ENCODE measurements at places on chromosomes 1 and 21.

DNA sequence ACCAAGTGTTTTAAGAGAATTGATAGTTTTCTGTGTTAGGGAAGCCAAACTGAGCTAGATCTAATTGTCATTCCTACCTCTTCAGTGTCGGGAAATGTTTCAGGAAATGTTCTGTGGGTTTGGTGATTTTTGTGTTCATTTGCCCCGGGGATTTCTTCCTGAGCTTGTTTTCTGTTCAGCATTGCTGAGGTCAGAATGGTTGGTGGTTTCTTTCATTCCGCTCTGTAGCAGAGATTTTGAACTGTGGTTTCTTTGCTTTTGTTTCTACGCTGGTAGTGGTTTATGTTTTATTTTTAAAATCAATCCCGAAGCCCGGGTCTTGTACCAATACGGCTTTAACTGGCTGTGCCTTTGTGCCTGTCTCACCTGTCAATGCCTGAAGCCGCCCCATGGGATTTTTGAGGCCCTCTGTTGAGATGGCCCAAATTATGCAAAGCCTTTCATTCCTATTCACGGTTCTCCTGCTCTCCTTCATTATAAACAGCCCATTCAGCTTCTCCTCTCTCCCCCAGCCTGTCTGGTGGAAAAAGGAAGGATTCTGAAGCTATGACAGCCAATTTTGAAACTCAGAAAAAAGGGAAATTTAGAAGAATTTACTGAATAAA lies 417.2 kb upstream of the KAZN start:
- no peak for DNase-seq

- no peak for DNase-seq
These were observed 37.5 kb downstream of the XCL2 start for GRCh38 chr1:168506204-168506819.

DNA sequence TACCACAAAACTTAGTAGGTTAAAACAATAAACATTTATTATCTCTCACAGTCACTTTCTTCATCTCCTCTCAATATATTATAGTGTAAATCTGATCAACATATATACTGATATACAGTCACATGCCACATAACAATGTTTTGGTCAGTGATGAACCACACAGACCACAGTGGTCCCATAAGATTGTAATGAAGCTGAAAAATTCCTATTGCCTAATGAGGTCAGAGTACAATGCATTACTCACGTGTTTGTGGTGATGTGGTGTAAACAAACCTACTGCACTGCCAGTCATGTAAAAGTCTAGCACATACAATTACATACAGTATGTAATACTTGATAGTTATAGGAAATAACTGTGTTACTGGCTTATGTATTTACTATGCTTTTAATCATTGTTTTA lies 30.1 kb downstream of the OLFML3 start:
- DNase-seq, result no peak

DNA sequence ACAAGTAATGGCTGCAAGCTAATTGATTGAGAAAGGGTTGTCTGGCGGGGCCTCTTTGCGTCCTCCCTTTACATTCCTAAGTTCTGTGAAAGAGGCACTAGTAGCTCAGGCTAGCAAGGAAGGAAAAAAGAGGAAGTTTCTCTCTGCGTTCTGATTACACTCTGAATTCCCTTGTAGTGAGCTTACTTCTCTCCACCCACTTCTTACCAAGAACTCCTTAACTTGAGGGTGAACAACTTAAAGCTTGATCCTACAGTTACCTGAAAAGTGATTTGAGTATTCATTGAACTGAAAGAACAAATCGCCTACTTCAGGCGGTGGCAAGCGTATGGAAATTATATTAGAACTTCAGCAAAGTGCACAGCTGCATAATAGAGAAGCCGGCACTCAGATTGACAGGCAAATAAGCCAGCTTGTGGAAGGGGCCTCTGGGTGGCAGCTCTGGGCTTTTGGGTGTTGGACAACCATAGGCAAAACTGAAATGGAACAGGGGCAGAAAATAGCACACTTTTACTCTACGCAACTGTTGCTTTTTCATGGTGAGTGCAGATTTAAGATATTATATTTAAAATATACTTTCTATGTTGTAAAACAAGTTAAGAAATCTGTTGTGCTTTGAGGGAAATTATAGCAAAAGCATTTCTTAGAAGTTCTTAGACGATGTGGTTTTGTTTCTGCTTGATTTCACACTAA lies 464.5 kb downstream of the USP25 start:
- DNase-seq, result peak; percentile 23

- DNase-seq, result no peak
These were observed 94.6 kb upstream of the SLC44A3 start for GRCh38 chr1:94725566-94725965.

- DNase-seq, result no peak
These were observed 2.6 kb downstream of the E2F2 start for GRCh38 chr1:23528250-23528978.

DNA sequence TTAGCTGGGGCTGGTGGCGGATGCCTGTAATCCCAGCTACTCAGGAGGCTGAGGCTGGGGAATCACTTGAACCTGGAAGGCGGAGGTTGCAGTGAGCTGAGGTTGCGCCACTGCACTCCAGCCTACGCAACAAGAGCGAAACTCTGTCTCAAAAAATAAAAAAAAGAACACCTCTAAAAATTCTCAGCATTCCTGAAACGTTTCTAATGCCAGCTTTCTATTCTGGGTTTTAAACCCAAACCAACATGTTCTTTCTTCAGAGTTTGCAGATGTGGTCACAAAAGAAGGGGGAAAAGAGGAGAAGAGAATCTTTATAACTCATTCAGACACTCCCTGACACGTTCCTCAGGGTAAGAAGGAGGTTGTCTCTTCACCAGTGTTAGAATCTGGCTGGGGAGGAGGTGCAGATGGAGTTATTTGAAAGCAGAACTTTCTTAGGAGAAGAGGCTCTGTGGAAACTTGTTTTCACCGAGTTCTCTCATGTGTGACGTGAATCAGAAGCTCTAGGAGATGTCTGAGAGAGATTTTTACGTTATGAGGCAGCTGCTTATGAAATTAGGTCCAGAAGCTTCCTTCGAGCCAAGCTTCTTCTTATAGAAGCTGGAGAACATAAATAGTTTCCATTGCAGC lies 17.8 kb upstream of the CNR2 start:
- no peak for DNase-seq

DNA sequence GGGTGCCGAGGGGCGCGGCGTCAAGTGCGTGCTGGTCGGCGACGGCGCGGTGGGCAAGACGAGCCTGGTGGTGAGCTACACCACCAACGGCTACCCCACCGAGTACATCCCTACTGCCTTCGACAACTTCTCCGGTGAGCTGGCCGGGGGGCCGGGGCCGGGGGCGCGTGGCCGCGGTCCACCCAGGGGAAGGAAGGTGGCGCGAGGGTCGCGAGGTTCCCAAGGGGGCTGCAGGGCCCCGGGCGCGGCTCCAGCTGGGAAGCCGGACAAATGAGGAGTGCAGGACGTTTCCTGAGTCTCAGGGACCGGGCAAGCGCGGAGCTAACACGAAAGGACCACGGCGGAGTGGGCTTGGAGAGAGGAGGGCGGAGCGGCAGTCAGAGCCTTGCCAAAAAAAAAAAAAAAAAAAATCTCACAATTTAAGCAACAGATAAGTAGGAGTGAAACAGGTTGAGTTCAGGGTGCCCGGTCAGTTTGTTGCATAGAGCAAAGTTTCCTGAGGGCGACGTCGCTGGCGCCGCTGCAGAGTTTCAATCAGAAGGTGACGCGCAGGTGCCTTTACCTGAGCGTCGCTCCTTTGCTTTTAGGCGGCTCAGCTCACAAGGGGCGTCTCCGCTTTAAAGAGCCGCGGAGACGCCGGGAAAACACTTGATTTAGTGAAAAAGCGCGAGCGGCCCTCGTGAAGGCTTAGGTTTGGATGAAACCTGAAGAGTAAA lies 750 bp downstream of the RHOU start:
- no peak for DNase-seq

DNA sequence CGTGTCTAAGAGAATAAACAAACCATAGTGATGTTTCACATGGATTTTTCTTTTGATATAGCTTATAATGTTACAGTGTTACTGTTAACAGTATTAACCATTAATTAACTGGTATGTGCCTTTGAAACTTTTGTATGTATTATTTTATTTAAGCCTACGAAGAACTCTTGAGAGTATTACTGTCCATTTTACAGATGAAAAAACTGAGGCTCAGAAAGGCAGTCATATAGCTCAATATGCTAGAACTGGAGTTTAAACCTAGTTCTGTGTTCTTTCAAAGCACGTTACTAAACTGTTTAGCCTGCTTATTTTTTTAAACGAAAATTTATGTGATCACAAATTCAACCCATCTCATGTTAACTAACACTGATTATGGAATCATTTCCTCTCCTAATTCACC lies 83.5 kb downstream of the POU2F1 start:
- no peak for DNase-seq

GRCh38 chr1:206503591-206504362 lies 3.6 kb upstream of the RASSF5 start:
- no peak for DNase-seq

DNA sequence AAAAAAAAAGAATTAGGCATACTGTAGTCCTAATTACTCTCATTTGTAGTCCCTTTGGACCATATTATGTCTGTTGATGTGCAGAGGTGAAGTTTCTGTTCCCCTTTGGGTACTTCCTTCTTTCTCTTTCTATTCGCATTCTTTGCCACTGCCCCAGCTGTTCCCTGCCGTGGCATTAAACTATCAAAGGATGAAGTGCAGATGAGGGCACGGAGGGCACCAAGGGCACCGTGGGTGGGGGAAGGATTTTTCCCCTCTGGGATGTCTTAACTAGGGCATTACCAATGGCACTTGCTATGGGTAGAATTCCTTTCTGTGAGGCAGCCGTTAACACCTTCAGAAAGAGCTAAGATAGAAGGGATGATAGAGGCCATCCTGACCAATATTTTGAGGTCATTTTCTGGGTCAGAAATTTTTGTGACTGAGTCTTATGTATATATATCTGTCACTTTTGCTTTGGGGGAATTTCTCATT lies 4.9 kb upstream of the MAPKAPK2 start:
- DNase-seq, result no peak

DNA sequence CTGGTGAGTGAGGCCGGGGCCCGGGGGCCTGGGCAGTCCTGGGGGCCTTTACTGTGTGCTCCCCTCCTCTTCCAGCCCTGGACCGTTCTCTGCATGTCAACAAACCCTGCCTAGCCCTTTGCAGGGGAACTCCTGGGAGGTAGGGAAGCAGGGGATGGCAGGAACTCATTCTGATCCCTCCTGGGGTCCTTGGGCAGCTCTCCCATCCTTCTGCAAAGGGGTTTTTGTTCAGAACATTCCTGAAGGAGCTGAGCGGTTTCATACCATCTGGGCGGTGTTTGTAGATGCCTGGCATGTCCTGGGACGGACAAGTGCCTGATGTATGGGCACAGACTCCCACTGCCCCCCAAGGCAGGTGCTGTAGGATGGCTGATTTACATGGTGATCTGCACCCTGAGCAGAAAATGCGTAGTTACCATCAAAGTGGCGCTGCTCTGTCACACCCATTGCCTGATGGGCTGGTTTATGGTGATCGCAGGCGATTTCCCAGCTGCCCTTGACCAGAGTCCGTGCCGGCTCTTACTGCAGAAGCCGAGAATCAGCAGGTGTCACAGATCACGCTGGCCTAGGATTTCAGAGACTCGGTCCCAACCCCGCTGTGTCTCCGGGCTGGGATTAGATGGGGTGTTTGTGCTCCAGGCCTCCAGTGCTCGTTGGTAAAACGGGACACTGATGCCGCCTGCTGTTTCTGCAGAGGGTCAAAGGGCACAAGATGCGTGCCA lies 71.6 kb upstream of the TRAPPC10 start:
- DNase-seq, result no peak

- DNase-seq, result no peak
These were observed 8.8 kb upstream of the PEAR1 start for GRCh38 chr1:156884560-156885184.

GRCh38 chr1:35575416-35575958 lies 2.4 kb downstream of the TFAP2E start:
- DNase-seq, result no peak

DNA sequence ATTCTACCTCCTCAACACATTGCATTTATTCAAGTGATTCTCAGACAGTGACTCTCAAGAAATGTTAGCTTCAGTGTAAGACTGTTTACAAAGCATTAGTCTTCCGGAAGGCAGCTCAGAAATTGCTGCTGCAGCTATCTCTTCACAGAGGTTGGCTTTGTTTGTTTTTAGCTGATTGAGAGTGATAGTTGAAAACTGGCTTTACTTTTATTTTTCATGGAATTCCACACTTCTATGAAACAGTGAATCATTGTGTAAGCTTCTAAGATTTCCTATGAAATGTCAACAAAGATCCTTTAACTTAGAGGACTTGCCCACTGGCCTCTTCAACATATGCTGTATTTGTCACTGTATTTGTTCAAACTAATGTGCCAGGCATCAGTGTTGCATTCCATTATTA lies 121.3 kb downstream of the TNNI3K start:
- DNase-seq, result no peak

- no peak for DNase-seq
These were observed 259.6 kb upstream of the PLD5 start for GRCh38 chr1:242784084-242784483.

DNA sequence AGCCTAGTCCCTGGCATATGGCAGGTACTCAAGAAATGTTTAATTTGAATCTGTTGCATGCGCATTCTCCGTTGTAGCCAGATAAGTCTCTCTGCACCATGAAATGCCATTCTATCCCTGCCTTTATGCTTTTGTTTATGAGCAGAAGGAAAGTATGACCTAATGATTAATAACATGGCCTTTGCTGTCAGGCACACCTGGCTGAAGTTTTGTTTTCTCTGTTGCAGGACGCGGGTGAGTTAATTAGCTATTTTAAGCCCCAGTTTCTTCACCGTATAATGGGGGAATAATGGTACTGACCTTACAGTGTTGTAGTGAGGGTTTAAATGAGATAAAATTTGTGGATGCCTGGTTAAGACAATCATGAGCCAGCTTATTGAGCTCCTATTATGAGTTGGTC lies 87.7 kb downstream of the ST6GALNAC3 start:
- no peak for DNase-seq

DNA sequence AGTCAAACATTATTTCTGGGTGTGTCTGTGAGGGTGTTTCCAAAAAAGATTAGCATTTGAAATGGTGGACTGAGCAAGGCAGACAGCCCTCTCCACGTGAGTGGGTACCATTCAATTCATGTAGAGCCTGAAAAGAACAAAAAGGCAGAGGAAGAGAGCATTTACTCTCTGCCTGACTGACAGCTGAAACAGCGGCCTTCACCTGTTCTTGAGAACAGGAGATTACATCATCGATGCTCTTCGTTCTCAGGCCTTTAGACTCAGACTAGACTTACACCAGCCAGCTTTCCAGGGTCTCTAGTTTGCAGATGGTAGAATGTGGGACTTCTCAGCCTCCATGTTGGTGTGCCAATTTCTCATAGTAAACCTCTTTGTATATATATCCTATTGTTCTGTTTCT lies 302.3 kb downstream of the BACH1 start:
- no peak for DNase-seq
